ENCODE measurements at places on chromosomes 13 and 19.

GRCh38 chr19:51333836-51334460, 8.0 kb downstream of the VSIG10L start:
- no peak for DNase-seq

DNA sequence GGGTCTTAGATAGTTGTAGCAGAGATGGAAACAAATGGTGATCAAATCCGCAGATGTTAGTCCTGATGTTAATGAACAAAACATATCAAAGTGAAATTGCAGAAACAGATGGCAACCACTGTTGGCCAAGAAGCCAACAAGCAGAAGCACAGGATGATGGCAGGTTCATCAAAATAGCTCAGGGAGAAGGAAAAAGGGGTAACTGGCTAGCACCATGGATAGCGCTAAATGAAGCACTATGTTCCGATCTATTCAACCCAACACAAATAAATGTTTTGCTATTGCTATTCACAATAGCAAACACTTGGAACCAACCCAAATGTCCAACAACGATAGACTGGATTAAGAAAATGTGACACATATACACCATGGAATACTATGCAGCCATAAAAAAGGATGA, 413.7 kb downstream of the FGF14 start:
- DNase-seq = no peak

DNA sequence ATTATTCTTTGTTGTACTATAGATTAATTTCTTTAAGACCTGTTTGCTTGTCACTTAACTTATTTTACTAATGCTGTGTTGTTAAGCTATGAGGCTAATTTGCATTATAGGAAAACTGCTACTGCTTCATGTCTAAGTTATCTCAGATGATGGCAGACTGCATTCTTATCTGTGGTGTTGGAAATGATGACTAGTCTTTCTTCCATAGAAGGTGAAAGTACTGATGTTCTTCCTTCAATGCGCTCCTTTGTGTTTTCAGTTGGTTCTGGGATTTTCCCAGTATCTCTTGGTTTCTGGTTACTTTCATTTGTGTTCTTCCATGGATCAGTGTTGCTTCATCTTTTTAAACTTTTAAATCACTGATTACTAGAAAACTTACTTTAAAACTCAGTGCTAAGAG, 46.9 kb downstream of the TPP2 start:
- no peak for DNase-seq

- DNase-seq = no peak
These were observed 165.6 kb downstream of the MZT1 start for GRCh38 chr13:72561791-72562190.

GRCh38 chr19:38228005-38228377, 4.0 kb upstream of the DPF1 start:
- no peak for DNase-seq

DNA sequence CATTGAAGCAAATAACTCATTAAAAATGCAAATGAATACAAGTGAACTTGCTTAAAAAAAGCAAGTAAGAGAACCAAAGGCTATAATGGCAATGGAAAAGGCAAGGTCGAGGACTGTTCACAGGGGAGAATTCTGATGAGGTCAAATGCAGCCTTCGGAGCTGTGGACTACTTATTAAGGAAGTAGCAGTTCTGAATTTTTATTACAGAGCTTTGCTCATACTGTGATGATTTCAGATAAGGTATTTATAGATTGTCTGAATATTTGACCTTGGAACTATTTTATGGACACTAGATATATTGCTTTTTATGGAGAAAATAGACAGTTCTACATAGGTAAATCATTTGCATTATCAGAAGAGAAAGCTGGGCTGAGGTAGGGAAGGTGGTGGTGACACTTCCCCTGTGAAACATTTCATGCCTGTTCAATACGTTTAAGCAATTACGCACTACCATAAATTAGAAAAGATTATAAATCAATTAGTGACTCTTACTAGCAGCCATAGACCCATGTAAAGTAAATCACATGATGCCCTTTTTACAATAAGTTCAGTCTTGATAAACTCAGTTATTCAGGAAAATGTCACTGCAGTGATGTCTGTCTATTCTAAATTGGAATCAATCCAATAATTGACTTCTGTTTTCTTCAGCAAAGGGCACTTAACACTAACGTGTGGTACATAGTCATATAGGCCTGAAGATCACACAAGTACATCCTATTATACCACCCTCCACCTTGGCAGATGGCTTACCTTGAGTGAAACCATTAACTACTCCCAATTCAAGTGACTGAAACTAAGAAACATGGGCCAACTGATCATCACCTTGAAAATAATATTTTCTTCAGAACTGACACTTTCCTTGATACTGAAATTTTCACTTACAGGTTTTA, 260.0 kb downstream of the KLF12 start:
- DNase-seq = no peak

DNA sequence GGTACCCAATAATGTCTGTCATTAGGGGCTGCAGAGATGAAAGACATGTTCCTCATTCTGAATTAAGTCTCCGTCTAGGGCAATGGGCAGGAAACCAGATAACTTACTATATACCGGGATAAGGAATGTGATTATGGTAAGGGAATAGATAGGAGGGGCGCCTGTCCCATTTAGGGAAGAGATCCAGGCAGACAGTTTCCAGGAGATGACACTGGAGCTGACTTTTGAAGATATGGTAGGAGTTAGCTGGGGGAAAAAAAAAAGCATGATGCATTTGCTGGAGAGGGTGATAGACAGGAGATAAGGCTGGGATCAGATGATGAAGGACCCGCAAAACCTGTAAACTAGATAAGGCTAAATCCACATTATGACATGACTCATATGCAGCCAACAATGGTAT, 340.7 kb downstream of the DCT start:
- no peak for DNase-seq

GRCh38 chr19:19563348-19563848, 25.3 kb downstream of the CILP2 start:
- no peak for DNase-seq

DNA sequence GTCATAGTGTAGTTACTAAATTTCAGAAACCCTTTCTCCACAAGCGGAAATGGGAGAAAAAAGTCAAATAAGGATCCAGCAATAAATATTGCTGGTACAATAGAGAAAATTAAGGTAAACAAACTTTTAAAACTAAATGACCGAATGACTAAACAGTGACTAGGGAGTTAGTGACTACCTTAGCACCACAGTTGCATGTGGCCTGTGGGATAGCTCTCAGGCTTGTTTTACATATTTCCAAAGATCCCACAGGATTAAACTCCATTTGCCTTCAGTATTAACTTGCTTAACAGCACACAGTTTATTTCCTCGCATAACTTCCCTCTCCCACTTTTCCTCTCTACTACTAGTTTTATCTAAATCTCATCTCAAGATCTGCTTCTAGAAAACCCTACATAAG, 824.3 kb upstream of the KLHL1 start:
- DNase-seq = no peak

DNA sequence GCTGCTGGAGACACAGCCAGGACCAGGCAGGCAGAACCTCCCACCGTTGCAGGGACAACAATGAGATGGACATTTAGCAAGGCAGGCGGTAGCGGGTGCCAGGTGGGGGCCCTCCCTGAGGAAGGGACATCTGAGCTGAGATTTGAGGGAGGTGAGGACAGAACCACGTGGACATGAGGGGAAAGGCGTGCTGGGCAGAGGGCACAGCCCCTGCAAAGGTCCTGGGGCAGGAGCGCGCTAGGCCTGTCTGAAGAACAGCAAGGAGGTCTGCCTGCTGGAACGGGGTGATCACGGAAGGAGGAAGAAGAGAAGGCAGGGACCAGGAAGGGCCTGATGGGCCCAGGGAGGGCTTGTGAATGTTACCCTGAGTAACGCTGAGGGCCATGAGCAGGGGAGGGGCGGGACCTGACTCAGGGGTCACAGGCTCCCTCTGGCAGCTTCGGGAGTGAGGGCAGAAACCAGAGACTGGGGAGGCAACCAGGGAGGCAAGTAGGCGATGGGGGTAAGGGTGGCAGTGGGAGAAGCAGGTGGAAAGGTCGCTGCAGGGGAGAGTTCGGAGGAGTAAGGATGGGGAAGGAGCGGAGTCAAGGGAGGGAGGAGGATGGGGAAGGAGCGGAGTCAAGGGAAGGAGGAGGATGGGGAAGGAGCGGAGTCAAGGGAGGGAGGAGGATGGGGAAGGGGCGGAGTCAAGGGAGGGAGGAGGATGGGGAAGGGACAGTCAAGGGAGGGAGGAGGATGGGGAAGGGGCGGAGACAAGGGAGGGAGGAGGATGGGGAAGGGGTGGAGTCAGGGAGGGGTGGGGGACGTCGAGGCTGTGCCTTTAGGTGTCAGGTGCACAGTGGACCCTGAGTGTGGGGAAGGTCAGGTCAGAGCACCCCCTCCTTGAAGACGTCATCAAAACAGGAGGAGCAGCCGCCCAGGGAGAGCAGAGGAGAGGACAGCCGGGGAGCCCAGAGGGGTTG, 15.7 kb upstream of the B3GNT3 start:
- no peak for DNase-seq

DNA sequence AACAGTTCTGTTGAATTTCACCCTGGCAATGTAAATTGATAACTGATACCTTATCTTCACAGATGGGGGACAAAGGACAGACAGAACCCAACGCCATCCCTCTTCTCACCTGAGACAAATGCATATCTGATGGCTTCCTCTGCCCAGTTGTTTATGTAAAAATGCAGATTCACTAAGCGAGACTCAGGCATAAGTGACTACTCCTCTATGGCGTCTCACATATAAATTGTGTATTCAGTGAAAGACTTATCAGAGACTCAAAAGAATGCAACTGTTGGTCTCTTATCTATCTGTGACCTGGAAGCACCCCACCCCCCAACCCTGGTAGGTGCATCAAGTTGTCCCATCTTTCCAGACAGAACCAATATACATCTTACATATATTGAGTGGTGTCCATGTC, 13.3 kb upstream of the CALM3 start:
- DNase-seq = no peak

- no peak for DNase-seq
These were observed 9.1 kb upstream of the BCAM start for GRCh38 chr19:44799627-44800346.

DNA sequence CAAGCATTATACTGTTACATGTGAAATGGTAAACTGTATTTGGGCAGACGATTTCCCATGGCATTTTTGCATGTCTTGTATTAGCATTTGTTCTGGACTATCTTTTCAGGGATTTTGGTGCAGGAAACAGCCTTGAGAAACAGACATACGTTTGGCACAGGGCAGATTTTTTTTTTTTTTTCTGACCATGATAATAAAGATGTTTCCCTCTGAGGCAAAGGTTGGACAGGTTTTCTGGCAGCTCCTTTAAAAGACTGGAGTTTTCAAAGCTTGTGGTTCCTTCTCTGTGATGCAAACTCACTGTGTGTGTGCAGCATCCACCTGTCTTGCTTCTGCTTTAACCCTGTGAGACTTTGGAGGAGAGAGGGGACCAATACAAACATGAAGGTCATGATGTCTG, 63.0 kb downstream of the NBEA start:
- no peak for DNase-seq

GRCh38 chr13:29943686-29944085, 93.3 kb upstream of the UBL3 start:
- no peak for DNase-seq

GRCh38 chr19:13083008-13083404, 19.7 kb downstream of the LYL1 start:
- DNase-seq = no peak

- no peak for DNase-seq
These were observed 166.9 kb downstream of the SLC7A1 start for GRCh38 chr13:29428310-29429181.

DNA sequence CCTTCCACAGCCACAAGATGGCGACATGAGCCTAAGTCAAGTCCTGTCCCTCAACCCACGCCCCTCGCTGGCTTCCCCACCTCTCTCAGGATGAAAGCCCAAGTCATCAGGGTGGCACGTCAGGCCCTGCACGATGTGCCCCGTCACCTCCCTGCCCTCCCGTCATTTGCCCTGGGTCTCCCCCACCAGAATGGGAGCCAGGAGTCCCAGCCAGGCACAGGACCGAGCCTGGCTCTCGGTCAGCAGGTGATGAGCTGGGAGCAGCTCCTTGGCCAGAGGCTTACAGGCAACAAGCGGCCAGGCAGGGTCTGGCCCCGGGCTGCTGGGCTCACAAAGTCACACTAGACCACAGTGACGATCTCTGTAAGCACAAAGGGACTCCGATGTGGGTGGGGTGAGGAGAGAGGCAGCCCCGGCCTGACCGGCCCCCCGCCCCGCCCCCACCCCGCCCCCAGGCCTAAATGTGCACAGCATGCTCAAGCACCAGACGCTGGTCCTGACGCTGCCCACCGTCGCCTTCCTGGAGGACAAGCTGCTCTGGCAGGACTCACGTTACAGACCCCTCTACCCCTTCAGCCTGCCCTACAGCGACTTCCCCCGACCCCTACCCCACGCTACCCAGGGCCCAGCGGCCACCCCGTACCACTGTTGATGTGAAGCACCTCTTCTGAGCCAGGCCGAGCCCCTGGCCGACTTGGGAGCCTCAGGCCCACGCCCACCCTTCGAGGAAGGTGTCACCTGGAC, 7.3 kb downstream of the MRPL4 start:
- DNase-seq = peak; percentile 81

- DNase-seq = no peak
These were observed 1.2 kb downstream of the KLF2 start for GRCh38 chr19:16325641-16326400.

- DNase-seq = no peak
These were observed 24.4 kb downstream of the ZNF175 start for GRCh38 chr19:51595190-51596175.

DNA sequence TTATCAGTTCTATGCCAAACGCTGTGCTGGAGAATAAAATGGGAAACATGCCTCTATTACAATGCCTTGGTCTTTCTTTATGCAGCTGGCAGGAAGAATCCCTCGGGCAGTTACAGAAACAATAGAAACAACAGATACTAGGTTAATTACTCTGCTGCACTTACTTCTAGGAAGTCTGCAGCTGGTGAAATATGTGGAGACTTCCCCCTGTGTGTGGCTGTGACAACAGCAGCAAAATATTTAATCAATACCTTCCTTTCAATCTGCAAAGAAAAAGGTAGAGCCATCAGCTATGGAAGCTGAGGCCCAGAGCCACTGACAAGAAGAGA, 9.9 kb downstream of the STOML3 start:
- no peak for DNase-seq

DNA sequence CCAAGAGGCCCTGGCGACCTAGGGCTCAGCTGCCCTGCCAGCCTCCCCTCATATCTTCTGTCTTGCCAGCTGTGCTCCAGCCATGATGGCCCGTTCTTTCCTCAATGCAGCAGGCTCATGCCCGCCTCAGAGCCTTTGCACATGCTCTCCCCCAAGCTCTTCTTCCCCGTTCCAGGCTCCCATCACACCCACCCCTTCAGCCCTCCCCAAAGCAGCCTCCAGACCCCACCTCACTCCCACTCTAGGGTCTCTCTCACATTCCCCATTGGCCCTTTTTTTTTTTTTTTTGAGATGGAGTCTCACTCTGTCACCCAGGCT, 29.9 kb upstream of the ATP1A3 start:
- no peak for DNase-seq

Measured in stimulated activated CD8-positive, alpha-beta memory T cell treated with anti-CD3 and anti-CD28 coated beads, Interleukin-4, amount 100 ng/mL, for 4 hours (primary cell).